Kidney (tissue), 22 donors: ENCODE measurements at places on chromosomes 3 and 15.

- DNase-seq = peak; percentile 30
Observed at GRCh38 chr3:155859859-155860258, 5.6 kb upstream of the SLC33A1 start.

DNA sequence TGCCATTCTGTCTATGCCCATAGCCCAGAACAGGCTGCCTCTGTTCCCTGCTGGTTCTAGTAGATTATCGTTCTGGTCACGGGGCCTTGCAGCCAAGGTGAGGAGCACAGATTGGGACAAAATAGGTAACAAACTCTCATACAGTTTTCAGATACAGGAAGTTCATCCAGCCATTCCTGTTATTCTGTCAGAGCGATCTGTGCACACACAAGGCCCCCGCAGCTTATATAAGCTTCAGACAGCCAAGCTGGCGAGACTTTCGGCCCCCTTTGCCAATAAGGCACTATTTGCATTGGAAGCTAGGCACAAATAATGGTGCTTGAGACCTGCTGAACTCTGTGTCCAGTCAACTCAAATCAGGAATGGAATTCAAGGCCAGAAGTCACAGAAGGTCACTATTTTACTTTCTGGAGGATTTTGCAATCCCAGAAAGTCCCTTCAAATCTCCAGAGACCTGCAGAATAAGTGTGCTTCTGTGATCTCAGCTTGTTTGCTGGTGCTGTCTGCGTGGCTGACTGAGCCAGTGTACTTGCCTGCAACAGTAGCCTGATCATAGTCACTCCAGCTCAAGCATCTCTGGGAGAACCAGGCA, 69.4 kb downstream of the BFSP2 start:
- no peak for DNase-seq

GRCh38 chr15:38844736-38845135, 280.1 kb upstream of the RASGRP1 start:
- no peak for DNase-seq

DNA sequence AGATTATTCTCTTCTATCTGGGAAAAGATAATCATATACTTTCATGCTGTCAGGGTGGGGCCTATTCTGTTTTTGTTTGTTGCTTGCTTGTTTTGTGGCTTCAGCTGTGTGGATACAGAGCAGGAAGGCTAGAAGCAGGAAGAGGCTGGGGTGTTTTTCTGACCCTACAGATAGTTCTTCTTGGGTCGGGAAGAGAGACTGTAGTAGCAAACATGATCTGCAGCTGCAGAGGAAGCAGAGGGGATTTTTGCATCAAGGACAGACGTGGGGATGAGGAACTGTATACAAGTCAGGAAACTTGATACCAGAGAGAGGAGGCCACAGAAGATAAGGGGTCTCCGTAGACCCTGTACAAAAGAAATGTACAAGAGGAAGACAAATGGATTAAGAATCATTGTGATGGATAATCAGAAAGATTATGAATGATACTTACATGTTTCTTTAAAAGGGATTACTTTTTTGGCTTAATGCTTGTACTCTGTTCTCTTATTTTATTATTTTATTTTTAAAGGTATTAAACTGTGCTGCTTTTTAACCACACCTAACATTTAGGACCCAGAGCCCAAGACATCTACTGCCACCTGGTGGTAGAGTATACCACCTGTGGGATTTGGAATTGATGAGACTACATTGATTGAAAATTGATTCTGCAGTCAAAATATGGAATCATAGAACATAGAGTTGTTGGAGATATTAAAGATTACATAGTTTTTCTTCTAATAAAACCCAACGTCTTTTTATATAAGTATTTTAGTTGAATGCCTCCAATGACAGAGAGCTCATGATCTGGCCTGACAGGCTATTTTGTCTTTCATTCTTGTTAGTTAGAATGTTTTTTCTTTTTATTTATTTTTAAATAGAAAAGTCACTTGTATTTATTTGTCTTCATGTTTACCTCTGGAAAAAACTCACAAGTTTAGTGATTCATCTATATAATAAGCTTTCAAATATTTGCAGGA, 87.3 kb upstream of the ROPN1 start:
- DNase-seq = peak; percentile 53

- DNase-seq = no peak
Observed at GRCh38 chr15:44782516-44782915, 46.2 kb downstream of the TRIM69 start.

- DNase-seq = no peak
Observed at GRCh38 chr3:196354132-196354531, 15.9 kb upstream of the TM4SF19 start.

DNA sequence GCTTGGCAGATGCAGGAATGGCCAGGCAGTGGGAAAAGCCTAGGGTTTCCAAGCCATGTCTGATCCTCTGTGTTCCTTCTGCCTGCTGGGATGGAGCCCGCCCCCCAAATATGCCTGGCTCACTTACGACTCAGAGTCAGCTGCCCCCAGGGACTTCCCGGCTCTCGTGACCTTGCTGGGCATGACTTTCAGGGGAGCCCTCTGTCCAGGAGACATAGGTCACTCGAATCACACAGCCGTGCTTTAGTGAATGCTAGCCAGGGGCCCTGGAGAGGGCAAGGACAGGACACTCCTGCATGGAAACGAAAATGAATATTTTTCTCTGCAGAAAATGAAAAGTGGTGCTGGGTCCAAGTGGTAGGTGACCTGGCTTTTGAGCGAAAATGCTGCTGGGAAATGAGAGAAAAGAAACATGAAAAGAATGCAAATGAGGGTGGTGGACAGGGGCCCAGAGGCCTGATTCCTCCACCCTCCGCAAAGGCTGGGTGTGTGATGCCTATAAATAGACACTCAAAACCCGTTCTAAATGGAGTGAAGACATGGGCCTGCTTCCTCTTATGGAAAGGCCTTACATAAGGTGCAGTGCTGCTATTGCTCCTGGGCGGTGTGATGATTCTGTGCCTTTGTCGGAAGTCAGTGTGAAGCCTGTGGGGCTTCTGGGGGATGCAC, 107.4 kb downstream of the APBA2 start:
- DNase-seq = no peak

DNA sequence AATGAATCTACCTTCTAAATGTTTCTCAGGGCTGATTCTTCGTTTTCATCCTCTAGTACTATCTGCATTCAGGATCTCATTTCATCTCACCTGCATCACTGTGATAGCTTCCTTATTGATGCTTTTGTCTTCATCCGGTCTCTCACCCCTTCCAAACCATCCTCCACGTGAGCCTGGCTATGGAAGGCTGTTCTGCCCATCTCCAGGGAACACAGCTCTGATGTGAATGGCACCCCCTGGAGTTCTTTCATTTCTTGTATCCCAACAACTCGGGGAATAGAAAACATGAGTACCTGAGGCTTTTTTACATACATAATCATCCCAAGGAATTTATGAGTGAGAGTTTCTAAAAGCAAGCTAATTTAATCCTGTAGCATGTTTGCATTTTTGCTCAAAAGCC, 8.8 kb upstream of the DPPA4 start:
- no peak for DNase-seq

DNA sequence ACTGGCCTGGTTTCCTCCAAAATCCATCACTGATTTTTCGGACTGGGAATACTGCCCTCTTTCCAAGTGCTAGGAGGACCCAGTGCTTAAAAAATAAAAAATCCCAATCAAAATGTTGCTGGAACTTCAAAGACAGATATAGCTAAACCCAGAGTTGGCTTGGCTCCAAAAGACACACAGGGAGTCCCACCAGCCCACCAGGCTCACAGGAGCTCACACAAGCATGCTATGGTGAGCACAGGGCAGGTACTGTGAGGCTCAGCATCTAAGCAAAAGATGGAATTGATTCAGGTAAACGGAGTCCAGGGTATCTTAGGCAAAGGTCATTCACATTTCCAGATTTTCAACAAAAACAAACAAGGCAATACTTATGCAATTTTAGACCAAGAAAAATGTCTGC, 3.7 kb downstream of the TRANK1 start:
- DNase-seq = no peak

DNA sequence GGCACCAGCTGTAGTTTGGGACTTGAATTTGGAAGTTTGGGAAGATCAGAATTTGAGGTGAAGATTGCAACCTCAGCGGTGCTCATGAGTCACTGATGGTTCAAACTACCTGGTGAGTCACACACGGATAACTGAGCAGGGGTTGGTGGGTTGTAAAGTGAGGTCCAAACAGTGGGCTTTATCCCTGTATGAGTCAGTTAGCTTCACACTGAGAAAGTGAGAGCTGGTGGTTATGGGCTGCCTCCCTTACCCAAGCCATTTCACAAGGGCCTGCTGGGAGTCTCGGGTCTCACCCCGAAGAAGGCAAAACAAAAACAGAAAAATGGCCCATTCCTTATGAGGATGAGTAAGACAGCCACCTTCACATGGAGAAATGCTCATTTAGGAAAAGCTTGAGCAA, 77.0 kb downstream of the ITGA11 start:
- no peak for DNase-seq

DNA sequence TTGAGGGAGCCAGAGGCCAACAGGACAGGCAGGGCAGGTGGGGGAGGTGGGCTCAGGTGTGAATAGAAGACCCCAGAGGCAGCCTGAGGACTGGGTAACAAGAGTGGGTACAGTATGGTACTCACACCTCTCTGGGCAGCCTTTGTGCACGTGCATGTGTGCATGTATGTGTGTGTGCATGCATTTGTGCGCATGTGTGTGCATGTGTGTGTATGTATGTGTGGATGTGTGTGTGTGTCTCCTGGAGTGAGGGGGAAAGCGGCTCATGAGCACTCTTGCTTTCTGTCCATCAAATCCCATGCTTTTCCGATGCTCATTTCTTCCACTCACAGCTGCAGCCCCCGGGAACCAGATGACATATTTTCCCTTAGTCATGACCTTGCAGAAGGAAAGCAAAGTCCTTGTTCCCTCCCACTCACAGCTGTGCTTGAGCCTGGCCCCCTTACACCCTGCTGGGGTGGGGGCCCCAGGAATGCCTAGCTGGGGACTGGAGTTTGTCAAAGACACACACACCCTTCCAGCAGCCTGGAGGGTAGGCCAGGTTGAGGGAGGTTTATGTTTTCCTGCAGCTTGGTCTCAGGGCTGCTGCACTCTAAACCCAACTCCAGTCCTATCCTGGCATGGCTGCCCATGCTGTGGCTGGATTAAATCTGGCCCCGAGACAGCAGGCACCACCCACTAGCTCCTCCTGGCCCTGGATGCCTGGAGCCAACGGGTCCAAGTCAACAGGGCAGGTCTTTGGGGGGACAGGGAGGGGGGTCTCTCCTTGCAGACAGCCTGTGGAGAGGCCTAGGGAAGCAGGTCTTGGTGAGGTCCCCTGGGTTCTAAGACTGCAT, 22.5 kb downstream of the CCDC33 start:
- DNase-seq = peak; percentile 42

DNA sequence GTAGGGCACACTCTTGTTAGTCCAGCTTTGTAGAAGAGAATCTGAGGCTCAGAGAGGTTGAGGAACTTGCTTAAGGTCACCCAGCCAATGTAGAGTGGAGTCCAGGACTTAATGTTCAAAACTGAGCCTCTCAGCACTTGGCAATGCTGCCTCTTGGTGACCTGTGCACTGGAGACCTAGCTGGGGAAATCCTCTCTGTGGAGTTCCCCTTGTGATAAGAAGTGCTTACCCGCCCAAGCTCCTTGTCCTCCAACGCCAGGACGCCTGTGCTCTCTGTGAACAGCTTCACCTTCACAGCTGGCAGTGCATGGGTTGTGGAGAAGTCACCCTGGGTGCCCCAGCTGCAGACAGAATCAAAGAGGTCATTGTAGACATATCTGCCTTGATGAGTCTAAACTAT, 219.1 kb upstream of the FEZF2 start:
- DNase-seq = no peak

DNA sequence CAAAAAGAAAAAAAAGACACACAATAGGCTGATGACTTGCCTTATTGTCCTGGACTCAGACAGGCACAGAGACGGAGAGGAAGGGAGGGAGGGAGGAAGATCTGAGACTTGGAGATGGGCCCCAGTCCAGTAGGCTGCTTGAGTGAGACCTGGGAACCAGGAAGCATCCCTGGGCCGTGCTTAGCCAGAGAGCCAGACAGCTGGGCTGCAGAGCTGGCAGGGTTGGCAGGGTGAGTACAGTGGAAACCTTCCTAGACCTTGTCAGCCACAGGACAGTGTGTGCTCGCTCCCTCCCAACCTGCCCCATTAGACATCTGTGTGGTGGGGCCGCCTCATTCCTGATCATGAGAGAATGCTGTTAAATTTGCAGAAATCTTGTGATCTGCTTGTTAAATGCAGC, 107.9 kb upstream of the ALDH1A3 start:
- no peak for DNase-seq

- DNase-seq = no peak
Observed at GRCh38 chr3:155352900-155353490, 59.5 kb upstream of the STRIT1 start.

GRCh38 chr3:25665315-25666280, 891 bp upstream of the TOP2B start:
- DNase-seq = peak; percentile 91
